ENCODE measurements at places on chromosomes 3 and 15. TPM values are rescaled to one million over a fixed set of nuclear protein-coding genes. Genes with fewer than 3 reads are reported as not detected.

- no peaks in the 10 kb centered on the region for H3K27me3 ChIP-seq
- no peak overlapping the region for H3K4me3 ChIP-seq
- no peak for DNase-seq
- H3K36me3 ChIP-seq: peaks cover 38% of the 10 kb centered on the region
Observed at GRCh38 chr3:32132121-32132520, 25.7 kb downstream of the GPD1L start.

GRCh38 chr15:63169788-63170187, 12.5 kb upstream of the RPS27L start:
- H3K36me3 ChIP-seq: no peaks in the 10 kb centered on the region
- DNase-seq: no peak
- H3K27me3 ChIP-seq: no peaks in the 10 kb centered on the region
- no peaks in the 10 kb centered on the region for H3K4me1 ChIP-seq

DNA sequence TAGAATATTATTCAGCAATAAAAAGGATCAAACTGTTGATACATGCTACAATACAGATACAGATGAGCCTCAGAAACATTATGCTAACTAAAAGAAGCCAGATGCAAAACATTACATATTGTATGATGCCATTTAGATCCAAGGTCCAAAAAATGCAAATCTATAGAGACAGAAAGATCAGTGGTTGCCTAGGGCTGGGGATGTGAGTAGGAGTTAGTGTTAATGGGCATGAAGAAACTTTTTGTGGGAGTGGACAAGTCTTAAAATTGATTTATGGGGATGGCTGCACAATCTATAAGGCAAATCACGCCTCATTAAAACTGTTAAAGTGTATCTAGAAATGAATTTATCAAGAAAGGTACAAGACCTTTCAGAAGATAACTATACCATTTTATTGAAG, 45.0 kb downstream of the EHHADH start:
- H3K4me3 ChIP-seq: no peak overlapping the region
- peaks cover 3% of the 10 kb centered on the region for H3K4me1 ChIP-seq
- no peaks in the 10 kb centered on the region for H3K27me3 ChIP-seq
- no peak overlapping the region for H3K27ac ChIP-seq
- DNase-seq: no peak

GRCh38 chr3:44476181-44476611, 1.3 kb downstream of the ZNF445 start:
- peaks cover 19% of the 10 kb centered on the region for H3K4me1 ChIP-seq

- H3K4me1 ChIP-seq: no peaks in the 10 kb centered on the region
- peaks cover 6% of the 10 kb centered on the region for H3K27me3 ChIP-seq
- no peak overlapping the region for H3K4me3 ChIP-seq
- H3K27ac ChIP-seq: no peak overlapping the region
- no peak for DNase-seq
- H3K36me3 ChIP-seq: no peaks in the 10 kb centered on the region
Observed at GRCh38 chr3:150509780-150510179, 36.5 kb downstream of the SERP1 start.

DNA sequence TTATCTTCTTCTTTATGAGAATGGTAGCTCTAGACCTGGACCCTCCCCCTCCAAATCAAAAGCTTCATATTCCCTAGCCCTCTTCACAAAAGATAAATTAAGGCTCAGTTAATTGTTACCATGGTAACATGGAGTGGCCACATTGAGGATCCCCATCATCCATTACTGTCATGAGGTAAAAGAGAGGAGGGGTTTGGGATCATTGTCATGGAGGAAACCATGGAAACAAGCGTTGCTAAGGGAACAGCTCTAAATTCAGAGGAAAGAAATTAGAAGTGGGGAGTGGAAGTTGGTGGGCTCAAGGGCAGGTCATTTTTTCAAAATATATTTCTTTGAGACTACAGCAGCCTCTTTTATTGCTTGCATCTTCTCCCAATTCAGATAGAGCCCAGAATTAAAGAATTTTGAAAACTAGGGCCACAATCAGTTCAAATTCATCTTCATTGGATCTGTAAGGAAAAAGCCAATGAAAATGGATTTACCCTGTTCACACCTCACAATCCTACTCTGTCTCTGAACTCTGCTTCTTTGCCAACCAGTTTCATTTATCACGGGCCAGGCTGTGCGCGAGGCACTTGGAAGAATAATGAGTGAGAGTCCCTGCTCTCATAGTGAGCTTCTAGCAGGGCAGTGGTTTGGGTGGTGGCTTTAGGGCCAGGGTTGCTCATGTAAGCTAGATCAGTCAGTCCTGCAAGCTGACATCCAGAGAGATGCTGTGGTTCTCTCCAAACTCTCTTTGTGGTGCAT, 11.6 kb upstream of the AEN start:
- no peak overlapping the region for H3K27ac ChIP-seq
- H3K27me3 ChIP-seq: peaks cover 70% of the 10 kb centered on the region
- no peak overlapping the region for H3K4me3 ChIP-seq
- no peak for DNase-seq
- H3K36me3 ChIP-seq: no peaks in the 10 kb centered on the region

GRCh38 chr3:144127700-144128099, 156.1 kb downstream of the DIPK2A start:
- no peak for DNase-seq
- H3K27ac ChIP-seq: no peak overlapping the region
- no peaks in the 10 kb centered on the region for H3K36me3 ChIP-seq
- no peaks in the 10 kb centered on the region for H3K4me1 ChIP-seq
- no peaks in the 10 kb centered on the region for H3K27me3 ChIP-seq

DNA sequence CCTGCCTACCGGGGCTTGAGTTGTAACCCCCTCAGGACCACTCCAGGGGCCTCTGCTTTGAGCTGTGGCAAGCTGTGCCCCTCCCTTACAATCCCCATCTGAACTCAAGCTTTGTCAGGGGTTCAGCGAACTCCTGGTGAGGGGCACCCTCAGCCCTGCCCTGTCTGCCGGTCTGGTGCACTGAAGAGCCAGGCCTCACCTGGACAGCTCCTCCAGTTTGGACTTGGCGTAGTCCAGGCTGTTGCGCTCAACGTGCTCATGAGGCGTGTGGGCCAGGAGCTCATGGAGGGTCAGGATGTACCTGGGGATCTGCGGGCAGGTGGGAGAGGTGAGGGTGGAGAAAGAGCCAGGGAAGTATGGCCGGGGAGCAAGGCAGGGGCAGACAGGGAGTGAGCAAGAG, 59.4 kb downstream of the RASGRF1 start:
- H3K4me3 ChIP-seq: no peak overlapping the region
- no peak overlapping the region for H3K27ac ChIP-seq

DNA sequence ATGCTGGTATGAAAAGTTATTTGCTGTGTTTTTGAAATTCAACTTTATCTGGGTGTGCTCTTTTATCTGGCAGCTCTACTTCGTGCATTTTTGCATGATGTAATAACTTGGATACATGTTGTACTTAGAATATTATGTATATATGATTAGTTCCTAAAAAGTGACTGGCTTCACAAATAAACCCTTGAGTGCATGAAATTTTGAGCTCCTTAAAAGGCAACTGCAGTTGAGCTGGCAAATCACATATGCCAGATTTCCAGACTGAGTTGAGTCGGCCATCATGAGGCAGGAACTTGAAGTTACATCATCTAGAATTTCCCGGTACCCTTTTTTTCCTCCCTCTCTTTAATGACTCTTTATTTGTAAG, 162.5 kb downstream of the FNDC3B start:
- H3K27ac ChIP-seq: no peak overlapping the region
- no peaks in the 10 kb centered on the region for H3K27me3 ChIP-seq
- H3K36me3 ChIP-seq: no peaks in the 10 kb centered on the region
- H3K4me3 ChIP-seq: no peak overlapping the region

DNA sequence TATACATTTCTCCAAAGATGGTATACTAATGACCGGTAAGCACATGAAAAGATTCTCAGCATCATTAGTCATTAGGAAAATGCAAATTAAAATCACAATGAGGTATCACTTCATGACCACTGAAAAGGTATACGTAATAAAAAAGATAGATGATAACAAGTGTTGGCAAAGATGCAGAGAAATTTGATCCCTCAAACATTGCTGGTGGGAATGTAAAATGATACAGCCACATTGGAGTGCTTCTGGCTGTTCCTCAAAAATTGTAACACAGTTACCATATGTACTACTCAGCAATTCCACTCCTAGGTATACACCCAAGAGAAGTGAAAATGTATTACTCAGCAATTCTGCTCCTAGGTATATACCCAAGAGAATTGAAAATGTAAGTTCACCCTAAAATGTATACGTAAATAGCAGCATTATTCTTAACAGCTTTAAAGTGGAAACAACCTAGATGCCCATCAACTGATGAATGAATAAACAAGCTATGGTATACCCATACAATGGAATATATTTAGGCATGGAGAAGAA, 25.0 kb upstream of the KY start:
- H3K27me3 ChIP-seq: no peaks in the 10 kb centered on the region
- H3K27ac ChIP-seq: no peak overlapping the region
- H3K4me3 ChIP-seq: no peak overlapping the region

DNA sequence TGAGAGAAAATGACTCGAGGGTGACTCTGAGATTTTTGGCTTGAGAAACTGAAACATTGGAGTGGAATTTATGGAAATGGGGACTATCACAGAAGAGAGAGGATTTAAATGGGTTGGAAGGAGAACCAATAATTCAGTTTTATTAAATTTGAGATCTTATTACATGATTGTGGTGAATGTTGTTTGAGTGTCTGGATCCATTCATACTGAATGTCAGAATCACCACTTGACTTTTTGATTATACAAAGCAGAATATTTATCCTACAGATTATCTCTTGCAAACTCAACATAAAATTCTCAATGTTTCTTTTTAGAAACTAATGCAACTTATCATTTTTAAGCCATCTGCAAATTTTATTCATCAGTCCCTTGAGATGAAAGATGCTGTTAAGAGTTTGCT, 332.8 kb downstream of the CNTN3 start:
- no peaks in the 10 kb centered on the region for H3K27me3 ChIP-seq
- H3K36me3 ChIP-seq: no peaks in the 10 kb centered on the region
- DNase-seq: no peak
- H3K27ac ChIP-seq: no peak overlapping the region

GRCh38 chr3:71949442-71949841, 164.5 kb upstream of the PROK2 start:
- no peak overlapping the region for H3K27ac ChIP-seq
- no peaks in the 10 kb centered on the region for H3K4me1 ChIP-seq

DNA sequence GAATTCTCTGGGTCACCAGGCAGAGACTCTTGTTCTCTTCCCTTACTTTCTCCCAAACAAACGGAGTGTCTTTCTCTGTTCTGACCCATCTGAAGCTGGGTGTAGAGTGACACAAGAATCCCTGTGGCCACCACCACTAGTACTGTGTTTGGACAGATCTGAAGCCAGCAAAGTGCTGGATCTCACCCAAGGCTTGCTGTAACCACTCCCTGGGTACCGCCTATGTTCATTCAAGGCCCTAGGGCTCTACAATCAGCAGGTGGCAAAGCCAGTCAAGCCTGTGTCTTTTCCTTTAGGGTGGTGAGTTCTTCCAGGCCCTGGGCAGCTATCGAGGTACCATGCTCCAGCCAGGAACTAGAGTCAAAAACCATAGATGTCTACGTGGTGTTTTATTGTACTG, 149.2 kb upstream of the CTNNB1 start:
- no peaks in the 10 kb centered on the region for H3K36me3 ChIP-seq
- no peak overlapping the region for H3K4me3 ChIP-seq
- H3K27me3 ChIP-seq: no peaks in the 10 kb centered on the region
- DNase-seq: no peak
- H3K27ac ChIP-seq: no peak overlapping the region
- H3K4me1 ChIP-seq: no peaks in the 10 kb centered on the region

- H3K4me3 ChIP-seq: no peak overlapping the region
- H3K4me1 ChIP-seq: no peaks in the 10 kb centered on the region
- H3K27ac ChIP-seq: no peak overlapping the region
- DNase-seq: no peak
- H3K27me3 ChIP-seq: peaks cover 3% of the 10 kb centered on the region
Observed at GRCh38 chr3:14273901-14274611, 95.4 kb downstream of the LSM3 start.

- H3K4me1 ChIP-seq: no peaks in the 10 kb centered on the region
- no peak for DNase-seq
- no peaks in the 10 kb centered on the region for H3K27me3 ChIP-seq
Observed at GRCh38 chr3:70248856-70249255, 63.6 kb downstream of the MDFIC2 start.

DNA sequence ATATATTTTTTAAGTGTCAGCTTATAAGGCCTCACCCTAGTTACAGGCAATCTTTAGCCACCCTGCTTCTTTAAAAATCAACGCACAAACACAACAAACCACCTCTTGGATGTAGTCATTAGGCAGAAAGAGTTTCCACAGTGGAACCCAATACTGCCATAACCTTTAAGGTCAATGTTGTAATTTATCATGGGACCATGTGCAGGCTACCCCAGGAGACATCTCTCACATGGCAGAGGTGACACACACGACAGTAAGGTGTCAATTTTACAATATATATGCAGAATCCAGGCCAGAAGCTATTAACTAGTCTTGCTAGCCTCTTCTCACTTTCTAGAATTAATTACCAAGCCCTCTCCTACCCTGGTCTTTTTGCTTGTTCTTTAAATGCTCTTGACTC, 336.5 kb downstream of the MAGI1 start:
- DNase-seq: no peak
- no peak overlapping the region for H3K4me3 ChIP-seq
- no peaks in the 10 kb centered on the region for H3K4me1 ChIP-seq
- H3K36me3 ChIP-seq: no peaks in the 10 kb centered on the region
- no peaks in the 10 kb centered on the region for H3K27me3 ChIP-seq

- no peak for DNase-seq
- no peak overlapping the region for H3K27ac ChIP-seq
- no peaks in the 10 kb centered on the region for H3K4me1 ChIP-seq
- H3K36me3 ChIP-seq: no peaks in the 10 kb centered on the region
Observed at GRCh38 chr3:188931531-188931930, 240.2 kb upstream of the TPRG1 start.

DNA sequence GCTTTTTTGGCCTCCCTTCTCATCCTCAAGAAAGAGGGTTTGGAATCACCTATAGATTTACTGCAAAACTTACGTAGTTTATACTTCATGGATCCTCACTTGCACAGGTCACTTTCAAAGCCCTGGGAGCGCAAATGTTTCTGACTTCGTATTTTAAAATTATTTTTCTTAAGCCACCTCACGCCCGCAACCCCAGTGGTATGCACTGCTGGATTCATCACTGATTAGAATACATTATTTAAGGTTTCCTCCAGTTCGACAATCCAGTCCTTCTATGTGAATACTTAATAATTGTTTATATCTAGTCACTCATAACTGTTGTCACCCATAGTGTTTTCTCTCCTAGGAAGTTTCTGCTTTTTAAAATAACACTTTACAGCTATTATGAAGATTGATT, 339.9 kb downstream of the CHL1 start:
- no peaks in the 10 kb centered on the region for H3K4me1 ChIP-seq
- H3K36me3 ChIP-seq: no peaks in the 10 kb centered on the region
- H3K27ac ChIP-seq: no peak overlapping the region
- no peaks in the 10 kb centered on the region for H3K27me3 ChIP-seq

- H3K4me3 ChIP-seq: no peak overlapping the region
- H3K27me3 ChIP-seq: no peaks in the 10 kb centered on the region
- DNase-seq: no peak
- no peak overlapping the region for H3K27ac ChIP-seq
Observed at GRCh38 chr3:188546835-188547670, 393.1 kb downstream of the LPP start.

ILDR1 gene
- not detected for total RNA-seq

NXPE3 gene
- total RNA-seq: 37.4 TPM

PYGO1 gene
- not detected for total RNA-seq

UNC13C gene
- not detected for total RNA-seq

KBTBD12 gene
- not detected for total RNA-seq

MORC1 gene
- total RNA-seq: not detected

CCR8 gene
- 1.3 TPM for total RNA-seq

POPDC2 gene
- 3.5 TPM for total RNA-seq

NUP210 gene
- 83.5 TPM for total RNA-seq

ADGRG7 gene
- not detected for total RNA-seq

ADPGK gene
- 88.8 TPM for total RNA-seq

CCDC39 gene
- total RNA-seq: not detected

CCR9 gene
- total RNA-seq: 6.5 TPM
